Gastrocnemius medialis (tissue), 4 donors: ENCODE measurements at places on chromosomes 2 and 18. TPM values are rescaled to one million over a fixed set of nuclear protein-coding genes. Genes with fewer than 3 reads are reported as not detected.

GRCh38 chr2:146048141-146048540 lies 1528.2 kb upstream of the ZEB2 start:
- H3K36me3 ChIP-seq, result no peaks in the 10 kb centered on the region
- H3K27me3 ChIP-seq, result no peaks in the 10 kb centered on the region
- H3K27ac ChIP-seq, result no peak overlapping the region
- H3K4me3 ChIP-seq, result no peak overlapping the region

- H3K36me3 ChIP-seq, result no peaks in the 10 kb centered on the region
- DNase-seq, result no peak
- no peaks in the 10 kb centered on the region for H3K4me1 ChIP-seq
- no peaks in the 10 kb centered on the region for H3K27me3 ChIP-seq
- no peak overlapping the region for H3K4me3 ChIP-seq
Measured at GRCh38 chr2:83081826-83082690, 1377.0 kb downstream of the SUCLG1 start.

- peak; percentile 63 for DNase-seq
- peaks cover 56% of the 10 kb centered on the region for H3K4me1 ChIP-seq
- peak overlapping the region; percentile 63 for H3K4me3 ChIP-seq
- H3K27me3 ChIP-seq, result no peaks in the 10 kb centered on the region
Measured at GRCh38 chr2:55010915-55011314, 39.3 kb downstream of the RTN4 start.

The MGAT4A gene
- 14.1 TPM for total RNA-seq

DNA sequence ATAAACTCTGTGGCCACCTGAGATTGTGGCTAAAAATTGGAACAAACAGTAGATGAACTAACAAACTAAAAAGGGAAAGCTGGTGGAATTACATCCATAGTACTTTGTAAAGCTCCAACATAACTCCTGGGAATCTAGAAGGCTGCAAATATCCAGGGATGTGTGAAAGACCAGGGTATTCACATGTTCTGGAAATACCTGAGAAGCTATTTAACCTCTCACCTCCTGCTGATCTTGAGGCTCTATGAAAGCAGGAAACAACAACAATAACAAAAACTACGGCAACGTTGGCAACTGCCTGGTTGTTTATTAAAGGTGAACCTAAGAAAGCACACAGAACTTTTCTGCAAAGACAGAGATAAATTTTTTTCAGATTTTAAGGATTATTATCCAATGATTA lies 171.3 kb downstream of the CCDC178 start:
- no peak for DNase-seq
- no peak overlapping the region for H3K4me3 ChIP-seq
- H3K4me1 ChIP-seq, result no peaks in the 10 kb centered on the region
- no peaks in the 10 kb centered on the region for H3K27me3 ChIP-seq
- H3K36me3 ChIP-seq, result no peaks in the 10 kb centered on the region

The HS6ST1 gene
- 63.3 TPM for total RNA-seq
